ENCODE measurements at places on chromosomes 4 and X.

DNA sequence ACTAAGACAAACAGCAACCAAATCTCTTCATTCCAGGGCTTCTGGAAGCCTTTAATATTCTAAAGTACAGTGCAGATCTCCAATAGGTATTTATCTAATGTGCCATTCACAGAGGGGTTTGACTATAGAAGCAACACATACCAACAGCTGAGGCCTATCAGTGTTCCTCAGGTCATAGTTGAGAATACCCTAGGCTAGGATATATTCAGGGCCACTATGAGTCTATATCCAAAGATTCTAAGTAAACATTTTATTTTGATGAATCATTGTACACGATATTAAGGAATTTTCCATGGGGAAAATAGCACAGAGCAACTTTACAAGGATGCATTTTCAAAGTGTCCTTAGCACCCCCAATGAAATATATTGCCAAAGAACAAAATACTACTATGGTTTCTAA, 9.7 kb downstream of the SMIM10 start:
- no peak for DNase-seq

DNA sequence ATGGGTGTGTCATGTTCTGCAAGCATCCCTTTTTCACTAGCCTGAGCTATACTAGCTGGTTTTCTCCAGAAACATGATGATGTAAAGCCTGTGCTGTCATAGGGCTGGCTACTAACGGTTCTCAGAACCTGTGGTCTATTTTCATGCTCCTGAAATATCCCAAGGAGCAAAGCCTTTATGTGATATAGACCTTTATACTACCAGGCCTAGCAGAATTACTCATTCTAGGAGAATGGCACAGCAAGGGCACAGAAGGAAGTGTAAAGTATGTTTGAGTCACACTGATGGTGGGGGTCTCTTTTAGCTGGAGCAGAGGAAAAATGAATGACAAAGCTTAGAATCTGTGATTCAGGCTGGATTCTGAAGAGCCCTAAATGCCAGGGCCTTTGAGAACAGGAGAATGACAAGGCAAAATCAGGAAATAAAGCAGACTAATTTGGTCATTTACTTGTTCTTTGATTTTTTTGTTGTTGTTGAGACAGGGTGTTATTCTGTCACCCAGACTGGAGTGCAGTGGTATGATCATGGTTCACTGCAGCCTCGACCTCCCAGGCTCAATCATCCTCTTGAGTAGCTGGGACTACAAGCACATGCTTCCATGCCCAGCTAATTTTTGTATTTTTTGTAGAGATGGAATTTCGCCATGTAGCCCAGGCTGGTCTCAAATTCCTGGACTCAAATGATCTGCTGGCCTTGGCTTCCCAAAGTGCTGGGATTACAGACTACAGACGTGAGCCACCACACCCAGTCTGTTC, 11.8 kb downstream of the TCEAL1 start:
- DNase-seq, result no peak

DNA sequence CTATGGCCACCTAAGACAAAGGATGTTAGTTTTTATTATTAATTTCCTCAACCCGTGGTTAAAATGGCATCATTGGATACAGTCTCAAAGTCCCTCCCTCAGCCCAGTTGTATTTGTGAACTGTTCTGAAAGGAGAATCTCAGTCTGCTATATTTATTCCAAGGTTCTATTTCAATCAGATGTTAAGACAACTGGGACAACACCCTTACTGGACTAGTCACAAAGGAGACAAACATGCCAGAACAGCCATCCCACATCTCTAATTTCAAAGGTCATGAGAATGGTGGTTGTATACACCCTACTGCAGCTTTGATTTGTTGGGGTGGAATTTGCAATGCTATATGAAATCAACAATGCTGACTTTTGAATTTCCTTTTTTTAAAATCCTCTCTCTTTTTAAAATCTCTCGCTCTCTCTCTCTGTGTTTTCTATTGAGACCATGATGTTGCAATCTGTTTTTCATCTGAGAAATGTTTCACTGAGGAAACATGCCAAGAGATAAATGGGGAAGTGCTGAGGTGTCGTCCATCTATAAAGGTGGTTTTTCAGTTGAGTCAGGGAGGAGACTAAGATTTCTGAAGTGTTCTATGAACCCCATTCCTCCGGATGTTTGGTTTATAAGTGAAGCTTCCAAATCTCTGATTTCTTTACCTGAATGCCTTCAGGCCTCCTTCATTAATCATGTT, 201.5 kb upstream of the GATB start:
- DNase-seq, result no peak

- DNase-seq, result no peak
Observed at GRCh38 chrX:74450803-74451449, 29.6 kb downstream of the SLC16A2 start.

DNA sequence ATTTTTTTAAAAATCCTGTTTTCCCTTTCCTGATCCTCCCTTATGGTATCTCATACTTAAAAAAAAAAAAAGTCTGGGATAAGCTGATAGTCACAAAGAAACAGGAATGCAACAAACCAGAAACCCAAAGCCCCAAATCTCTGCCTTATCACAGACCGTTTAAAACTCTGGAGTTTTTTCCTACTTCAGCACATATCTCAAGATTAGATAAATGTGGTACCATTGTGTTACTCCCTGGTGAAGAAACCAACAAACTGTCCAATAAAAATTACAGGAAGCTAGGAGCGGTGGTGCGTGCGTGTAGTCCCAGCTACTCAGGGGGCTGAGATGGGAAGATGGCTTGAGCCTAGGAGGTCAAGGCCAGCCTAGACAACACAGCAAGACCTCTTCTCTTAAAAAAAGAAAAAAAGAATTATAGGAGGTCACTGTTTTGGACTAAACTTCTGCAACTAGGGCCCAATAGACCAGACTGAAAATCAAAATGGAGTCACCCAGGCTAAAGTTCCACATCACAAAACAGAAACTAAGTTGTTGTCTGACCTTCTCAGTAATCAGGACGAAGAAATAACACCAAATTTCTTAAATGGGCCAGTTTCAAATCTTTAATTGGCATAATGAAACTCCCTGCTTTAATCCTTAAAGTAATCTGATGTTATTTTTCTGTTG, 51.9 kb downstream of the RBM47 start:
- DNase-seq, result no peak

DNA sequence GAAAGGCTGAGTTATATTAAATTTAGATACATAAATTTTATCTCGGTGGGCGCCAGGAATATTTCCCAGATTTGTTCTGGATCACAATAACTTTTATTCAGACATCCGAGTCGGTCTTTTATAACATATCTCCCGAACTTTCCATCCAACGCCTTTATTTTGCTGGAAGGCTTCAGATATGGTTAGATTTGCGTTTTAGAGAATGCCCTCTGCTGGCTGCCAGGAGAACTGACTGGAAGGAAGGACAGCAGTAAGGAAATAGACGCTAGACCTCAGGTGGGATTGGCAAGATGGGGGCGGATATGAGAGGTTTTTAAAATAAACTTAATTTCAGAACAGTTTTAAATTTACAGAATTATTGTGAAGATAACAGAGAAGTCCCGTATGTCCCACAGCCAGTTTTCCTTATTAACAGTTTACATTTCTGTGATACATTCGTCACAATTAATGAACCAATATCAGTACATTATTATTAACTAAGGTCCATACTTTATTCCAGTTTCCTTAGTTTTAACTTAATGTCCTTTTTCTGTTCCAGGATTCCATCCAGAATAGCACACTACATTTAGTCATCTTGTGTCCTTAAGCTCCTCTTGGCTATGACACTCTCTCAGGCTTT, 4.6 kb upstream of the KANTR start:
- peak; percentile 72 for DNase-seq

GRCh38 chr4:78058591-78059523, 1.7 kb downstream of the FRAS1 start:
- no peak for DNase-seq

DNA sequence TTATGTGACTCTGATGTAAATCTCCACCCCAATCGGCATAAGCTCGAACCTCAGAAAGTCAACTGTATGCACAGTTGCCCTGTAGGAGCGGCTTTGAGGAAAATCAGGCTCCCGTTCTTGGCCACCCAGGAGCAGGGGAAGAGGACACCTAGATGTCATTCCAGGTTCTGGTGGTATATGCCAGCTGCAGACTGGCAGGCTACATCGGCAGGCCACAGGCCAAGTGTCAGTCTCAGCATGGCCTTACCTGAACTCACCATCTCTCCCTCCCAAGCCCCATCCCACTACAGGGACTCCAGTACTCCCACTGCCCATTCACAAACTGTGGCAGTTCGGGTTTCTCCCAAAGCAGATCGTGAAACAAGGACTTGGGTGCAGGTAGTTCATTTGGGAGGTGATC, 428.1 kb downstream of the BCOR start:
- no peak for DNase-seq

DNA sequence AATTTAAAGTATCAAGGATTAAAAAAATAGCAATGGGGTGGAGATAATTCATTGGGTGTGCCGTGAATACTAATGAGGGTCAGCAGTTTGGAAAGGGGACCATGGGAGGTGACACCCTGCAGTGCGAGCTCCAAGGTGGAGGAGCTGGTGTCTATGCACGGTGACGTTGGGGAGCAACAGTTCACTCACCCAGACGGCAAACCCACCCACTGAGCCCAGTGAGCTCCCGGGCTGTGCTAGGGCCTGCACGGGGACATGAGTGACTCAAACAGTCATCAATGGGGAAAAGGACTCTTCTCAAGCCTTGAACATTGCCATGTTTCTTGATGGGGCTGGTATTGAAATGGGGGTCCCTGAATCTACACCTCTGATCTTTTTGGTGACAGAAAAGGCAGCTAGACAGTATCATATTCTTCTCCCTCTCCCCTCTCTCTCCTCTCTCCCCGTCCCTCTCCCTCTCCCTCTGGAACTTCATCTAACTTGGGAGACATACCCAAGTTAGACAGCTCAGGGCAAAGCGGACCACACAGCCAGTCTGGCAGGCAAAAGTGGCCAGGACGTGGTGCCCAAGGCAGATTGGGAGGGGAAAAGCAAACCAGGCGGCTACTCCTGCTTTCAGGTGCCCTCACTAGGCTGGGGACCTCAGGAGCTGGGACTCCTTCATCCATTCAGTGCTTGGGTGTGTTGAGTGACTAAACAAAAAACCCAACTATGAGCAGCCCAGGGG, 26.3 kb upstream of the PPP2R2C start:
- DNase-seq, result no peak

DNA sequence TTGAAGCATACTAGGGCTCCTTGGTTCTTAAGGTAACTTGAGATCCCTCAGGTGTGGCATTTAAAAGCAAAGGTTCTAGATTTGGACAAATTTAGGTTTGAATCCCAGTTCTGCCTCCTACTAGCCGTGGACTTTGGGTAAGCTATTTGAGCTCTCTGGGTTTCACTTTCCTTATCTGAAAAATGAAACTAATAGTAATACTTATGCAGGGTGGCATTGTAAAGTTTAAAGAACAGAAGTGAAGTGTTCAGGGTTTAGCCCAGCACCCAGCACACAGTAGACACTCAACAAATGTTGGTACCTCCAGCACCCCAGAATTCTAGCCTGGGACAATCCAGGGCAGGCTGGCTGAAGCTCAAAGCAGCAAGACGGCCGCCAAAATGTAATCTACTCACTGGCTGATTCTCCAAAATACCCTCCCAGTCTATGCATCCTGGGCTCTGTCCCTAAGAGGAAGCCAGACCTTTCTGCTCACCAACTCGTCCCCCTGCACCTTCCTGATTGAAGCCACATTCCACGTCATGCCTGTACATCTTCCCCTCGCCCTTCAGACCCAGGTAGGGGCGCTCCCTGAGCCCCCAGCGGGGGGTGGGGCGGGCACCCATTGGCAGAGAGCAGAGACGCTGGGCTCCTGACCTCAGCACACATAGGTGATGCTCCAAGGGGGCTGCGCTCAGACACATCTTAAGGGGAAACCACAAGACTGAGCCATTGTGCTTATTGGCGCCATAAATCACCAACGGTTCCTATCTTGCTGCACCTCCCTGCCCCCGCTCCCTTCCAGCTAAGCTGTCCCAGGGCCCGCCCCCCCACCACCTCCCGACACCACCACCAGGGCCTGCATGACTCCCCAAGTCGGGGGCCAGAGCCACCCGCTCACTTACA, 160.6 kb downstream of the BCOR start:
- DNase-seq, result peak; percentile 39

GRCh38 chrX:31547416-31547815, 475.6 kb upstream of the FTHL17 start:
- no peak for DNase-seq

DNA sequence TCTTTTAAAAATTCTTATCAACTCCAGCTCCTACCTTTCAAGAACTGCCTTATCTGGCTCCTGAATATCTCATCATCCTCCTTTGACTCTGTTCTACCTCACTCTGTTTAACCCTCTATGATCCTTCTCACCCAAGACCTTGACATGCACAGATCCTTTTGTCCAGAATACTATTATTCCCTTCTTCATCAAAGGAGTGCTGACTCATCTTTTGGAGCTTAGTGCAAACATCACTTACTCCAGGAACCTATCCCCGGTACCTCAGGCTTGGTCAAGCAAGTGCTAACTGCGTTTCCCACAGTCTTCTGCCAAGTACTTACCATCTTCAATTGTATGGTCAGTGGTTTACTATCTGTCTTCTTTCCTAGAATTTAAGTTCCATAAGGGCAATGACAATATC, 96.0 kb downstream of the PAPSS1 start:
- no peak for DNase-seq

GRCh38 chr4:158769175-158769921, 522 bp downstream of the FNIP2 start:
- peak; percentile 38 for DNase-seq

- no peak for DNase-seq
Observed at GRCh38 chr4:42488114-42488513, 90.8 kb downstream of the SHISA3 start.

DNA sequence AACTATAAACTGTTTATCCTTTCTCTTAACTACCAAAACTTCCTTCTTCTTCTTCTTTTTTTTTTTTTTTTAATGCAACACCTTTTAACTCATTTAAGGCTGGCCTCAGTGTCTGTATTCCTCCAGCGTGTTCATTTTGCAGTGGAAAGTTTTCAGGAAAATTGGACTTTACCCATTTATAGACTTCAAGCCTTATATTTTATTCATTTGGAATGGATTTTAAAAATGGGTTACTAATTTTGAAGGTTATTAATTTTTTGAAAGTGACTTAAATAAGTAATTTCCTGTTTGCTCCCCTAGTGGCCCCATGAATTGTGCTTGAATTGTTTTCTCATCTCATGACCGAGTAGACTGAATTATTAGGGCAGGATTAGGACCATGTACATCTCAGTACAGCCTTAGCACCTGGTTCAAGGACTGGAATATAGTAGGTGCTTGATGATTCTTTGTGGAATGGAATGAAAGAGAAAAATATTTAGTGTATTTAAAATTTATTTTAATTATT, 282.7 kb downstream of the ANKRD50 start:
- no peak for DNase-seq

DNA sequence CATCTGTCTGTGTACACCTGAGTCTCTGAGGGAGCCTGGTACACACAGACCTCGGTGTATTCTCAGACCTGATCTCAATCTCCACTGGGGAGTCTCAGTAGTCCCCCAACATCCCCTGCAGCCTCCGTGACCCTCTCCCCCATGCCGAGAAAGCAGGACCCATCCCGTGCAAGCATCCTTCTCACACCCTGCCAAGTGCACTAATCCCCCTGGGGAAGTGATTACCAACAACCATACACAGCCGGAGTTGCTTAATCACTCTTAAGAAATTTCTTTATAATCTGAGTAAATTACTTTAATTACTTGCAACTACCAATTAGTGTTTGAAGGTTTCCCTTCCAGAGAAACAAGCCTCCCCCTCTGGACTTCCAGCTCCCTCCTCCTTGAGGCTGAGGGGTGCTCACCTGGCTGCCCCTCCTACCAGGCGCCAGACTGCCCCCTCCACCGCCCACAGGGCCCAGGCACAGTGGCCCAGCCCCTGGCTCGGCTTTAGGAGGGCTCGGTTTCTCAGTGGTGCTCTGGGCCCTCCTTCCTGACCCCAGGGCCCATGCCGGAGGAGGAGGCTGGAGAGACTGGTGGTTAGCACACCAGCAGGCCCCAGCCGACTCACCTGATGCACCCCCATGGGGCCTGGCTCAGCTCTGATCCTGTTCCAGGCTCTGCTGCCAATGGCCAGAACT, 43.8 kb downstream of the PJA1 start:
- no peak for DNase-seq

Data from CD4-positive, alpha-beta T cell treated with Interleukin-4 for 1 hour (primary cell).